Astrocyte of the spinal cord (primary cell): ENCODE measurements at places on chromosomes 6 and 20.

DNA sequence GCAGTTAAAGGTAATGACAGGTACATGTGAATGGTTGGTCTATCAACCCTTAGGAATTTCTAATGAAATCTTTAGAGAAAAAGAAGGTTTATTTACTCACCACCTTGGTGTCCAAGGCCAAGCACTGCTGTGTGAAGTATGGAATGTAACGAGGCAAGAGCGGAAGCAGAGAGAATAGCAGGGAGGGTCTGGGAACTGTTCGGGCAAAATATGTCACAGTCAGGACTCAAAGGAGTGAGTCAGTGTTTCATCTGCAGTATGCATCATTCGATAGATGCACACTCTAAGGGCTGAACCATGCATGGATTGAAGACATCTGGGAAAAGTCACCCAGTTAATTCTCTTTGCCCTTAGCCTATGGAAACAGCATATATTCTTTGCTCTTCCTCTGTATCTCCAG, 33.2 kb downstream of the ADGRF5 start:
- DNase-seq, result no peak

DNA sequence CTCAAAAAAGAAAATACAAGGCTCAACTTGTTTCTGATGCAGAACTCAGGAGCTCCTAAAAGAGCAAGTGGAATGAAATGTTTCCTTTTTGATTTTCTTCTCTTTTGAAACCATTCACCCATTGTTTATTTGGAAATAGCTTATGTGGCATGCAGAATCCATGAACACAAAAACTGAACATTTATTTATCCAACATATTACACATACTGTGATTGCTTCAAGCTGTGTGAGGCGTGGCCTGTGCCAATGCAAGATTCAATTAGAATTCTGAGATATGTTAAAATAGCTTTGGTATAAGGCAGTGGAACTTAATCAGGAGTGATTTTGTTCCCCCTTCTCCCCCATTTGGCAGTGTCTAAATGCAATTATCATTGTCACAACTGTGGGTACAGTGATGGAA, 45.9 kb upstream of the CARMIL1 start:
- DNase-seq, result no peak

DNA sequence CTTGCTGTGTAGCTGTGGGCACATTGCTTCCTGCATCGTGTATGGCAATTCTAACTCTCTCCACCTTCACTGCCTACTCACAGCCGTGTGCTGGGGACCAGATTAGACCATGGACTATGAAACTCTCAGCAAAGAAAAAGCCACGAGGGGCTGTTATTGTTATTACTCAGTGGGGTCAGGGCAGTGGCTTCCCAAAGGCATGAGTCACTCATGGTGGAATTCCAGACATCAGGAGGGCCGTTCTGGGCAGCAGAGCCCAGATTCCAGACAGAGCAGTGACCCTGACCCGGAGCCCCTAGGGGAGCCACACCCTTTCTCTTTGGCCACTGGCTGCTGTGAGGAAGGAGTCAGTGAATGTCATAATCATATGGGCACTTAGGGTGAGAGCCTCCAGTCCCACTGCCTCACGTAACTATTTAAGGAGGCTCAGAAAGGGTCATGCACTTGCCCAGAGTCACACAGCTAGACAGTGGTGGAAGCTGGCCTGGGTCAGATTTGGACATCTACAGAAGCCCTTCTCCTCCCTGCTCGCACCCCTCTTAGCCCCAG, 22.2 kb upstream of the CCN5 start:
- peak; percentile 95 for DNase-seq

DNA sequence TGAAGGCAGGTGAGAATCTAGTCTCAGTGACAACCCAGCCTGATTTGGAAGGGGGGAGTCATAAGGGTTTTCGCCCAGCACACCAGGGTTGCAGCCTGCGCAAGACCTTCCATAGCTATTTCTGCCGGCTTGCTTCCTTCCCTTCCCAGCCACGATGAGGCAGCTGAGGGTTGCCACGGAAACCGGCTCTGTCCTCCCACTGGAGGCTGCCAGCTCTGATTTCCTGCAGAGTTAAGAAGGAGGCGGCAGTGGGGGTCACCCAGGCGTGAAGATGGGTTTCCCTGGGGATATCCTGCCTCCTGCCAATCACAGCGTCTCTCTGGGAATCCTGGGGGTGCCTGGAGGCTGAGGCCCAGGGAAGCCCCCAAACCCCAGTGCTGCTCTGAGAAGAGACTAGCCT, 23.1 kb upstream of the KCNB1 start:
- peak; percentile 54 for DNase-seq

DNA sequence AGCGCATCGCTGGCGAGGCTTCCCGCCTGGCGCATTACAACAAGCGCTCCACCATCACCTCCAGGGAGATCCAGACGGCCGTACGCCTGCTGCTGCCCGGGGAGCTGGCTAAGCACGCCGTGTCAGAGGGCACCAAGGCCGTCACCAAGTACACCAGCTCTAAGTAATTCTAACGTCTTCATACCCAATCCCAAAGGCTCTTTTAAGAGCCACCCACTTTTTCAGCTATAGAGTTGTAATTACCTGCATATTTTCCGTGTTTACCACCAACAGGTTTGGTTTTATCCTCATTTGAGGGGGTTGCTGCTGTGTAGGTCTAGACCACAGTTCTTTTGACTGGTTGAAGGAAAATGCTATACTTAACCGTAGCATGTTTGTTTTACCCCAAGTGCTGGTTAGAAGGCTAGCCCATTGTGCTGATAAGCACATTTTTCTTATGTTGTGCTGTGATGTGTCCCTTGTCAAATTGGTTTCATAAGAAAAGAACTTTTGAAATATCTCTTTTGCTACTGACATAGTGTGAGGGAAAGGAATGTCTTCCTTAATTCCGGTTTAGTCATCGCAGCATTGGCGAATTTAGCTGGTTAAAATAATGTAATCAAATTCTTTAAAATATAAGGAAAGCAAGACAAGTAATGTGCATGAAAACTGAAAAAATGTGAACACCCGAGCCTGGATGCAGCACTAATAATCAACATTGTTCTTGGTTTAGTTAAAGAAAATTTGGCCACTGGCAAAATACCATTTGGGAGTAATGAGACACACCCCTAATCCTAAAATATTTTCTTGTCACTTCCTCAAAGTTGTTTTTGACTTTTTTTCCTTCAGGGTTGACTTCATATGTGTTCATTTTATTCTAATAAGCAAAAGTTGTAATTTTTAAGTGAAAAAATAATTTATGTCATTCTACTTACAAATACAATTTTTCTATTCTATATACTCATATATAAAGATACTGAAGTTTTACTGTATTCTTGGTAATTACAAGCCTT, 112.8 kb downstream of the HFE start:
- DNase-seq, result peak; percentile 48

DNA sequence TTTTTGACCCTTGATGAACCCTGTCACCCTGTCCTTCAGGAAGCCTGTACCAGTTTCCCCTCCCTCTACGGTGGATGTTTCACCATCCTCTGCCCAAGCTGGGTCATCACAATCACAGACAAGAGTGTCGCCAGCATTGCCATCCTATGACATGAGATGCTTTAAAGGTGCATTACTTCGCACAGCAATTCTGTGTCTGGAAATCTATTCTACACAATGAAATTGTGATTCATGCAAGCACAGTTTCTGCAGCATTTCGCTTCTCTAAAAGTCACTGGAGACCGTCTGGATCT, 2.5 kb upstream of the ULBP2 start:
- no peak for DNase-seq

- no peak for DNase-seq
These were observed 27.5 kb downstream of the SASH1 start for GRCh38 chr6:148370176-148370575.

DNA sequence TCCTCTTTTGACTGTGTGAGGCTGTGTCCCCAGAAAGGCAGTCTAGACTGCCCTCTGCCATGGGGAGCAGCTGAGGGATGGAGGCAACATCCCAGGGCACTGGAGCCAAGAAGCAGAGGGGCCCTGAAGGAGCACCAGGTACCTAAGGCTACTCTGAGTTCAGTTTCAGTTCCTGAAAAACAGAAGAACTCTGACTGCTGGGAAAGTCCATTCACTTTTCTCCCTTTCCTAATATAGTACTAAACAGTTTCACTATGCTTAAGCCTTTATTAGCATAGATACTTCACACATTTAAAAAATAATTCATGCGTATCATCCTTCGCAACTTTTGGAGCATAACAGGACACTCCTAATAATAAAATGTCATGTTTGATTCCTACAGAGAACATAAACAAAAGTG, 130.0 kb downstream of the FOXC1 start:
- no peak for DNase-seq
